ENCODE measurements at places on chromosomes 11 and 22.

- DNase-seq = no peak
These were observed 19.7 kb upstream of the RAB38 start for GRCh38 chr11:88194990-88195389.

DNA sequence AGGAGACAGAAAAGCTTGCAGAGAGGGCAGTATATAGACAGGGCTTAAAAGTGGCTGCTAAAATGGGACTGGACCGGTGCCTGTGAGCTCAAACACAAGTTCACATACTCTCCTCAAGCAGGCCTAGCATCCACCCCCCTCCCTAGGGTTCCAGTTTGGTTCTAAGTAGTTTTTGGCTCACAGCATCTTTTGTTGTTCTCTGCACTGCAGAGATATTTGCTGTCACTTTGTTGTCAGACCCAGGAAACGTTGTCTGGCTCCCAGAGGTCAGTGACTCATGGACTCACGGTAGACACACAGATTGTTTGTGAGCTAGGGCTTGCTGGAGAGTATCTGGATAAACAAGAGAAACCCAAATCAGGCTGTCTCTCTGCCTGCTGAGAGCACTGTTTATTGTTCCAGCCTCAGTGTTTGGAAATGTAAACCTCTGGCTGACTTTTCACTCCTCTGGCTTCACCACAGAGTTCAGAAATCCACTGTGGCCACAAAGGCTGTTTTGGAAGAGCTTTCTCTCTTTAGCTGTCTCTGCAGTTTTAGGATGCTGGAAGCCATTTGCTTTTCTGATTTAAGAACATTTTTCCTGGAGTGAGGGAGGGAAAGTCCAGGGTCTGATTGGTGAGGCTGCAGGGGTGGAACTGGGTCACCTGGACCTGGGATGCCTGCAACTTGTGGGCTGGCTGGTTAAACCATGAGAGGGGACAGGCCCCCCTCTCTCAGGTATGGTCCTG, 303.7 kb upstream of the PLET1 start:
- no peak for DNase-seq

- DNase-seq = no peak
These were observed 269.7 kb downstream of the DYNC2H1 start for GRCh38 chr11:103378931-103379330.

- DNase-seq = no peak
These were observed 99.9 kb upstream of the GUCY1A2 start for GRCh38 chr11:107118025-107118720.

- DNase-seq = peak; percentile 20
These were observed 4.4 kb downstream of the OR8B3 start for GRCh38 chr11:124394408-124394807.

GRCh38 chr11:39678996-39679395, 1780.5 kb downstream of the LRRC4C start:
- no peak for DNase-seq

- no peak for DNase-seq
These were observed 30.9 kb upstream of the PHLDA2 start for GRCh38 chr11:2960139-2960538.
